Hematopoietic multipotent progenitor cell treated with erythropoietin and hydrocortisone succinate and interleukin-3 and kit ligand, for 6 days (in vitro differentiated cells): ENCODE measurements at places on chromosomes 11 and 22.

DNA sequence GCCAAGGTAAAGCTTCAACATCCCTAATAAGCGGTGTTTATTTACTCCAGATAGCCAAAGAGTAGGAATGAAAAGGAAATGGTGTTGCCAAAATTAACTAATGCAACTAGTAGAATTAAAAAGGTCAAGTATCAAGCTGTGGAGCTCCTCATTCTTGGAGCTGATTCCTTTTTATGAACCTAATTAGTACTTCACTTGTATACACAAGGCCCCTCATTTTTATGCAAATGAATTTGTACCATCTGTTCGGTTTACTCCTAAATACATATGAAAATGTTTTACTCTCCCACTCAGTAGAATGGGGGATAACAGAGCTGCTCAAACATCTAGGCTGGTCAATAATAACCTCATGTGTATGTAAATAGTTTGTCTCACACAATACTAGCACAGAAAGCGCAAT is 426.4 kb upstream of the LUZP2 start:
- DNase-seq = no peak

- no peak for DNase-seq
These were observed 177.8 kb upstream of the NARS2 start for GRCh38 chr11:78752494-78752893.

GRCh38 chr11:44607987-44608386 is 42.5 kb downstream of the CD82 start:
- no peak for DNase-seq

GRCh38 chr22:49366437-49366836 is 461.2 kb downstream of the BRD1 start:
- no peak for DNase-seq

DNA sequence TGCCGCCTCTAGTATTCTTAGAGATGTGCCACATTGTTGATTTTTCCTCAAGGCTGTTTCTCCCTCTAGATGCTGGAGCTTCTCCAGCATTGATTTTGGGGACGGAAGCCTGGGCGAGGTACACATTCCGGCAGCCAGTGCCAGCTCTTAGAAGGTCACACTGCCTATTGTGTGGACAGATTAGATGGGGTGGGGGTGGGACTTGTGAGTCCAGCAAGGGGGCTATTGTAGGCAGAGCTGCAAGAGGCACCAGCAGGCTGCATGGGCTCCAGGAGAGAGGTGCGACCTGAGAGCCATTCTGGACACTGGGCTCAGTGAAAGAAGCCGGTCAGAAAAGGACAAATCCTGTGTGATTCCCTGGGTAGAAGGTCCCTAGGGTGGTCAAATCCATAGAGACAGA is 12.4 kb downstream of the C11orf21 start:
- DNase-seq = no peak

DNA sequence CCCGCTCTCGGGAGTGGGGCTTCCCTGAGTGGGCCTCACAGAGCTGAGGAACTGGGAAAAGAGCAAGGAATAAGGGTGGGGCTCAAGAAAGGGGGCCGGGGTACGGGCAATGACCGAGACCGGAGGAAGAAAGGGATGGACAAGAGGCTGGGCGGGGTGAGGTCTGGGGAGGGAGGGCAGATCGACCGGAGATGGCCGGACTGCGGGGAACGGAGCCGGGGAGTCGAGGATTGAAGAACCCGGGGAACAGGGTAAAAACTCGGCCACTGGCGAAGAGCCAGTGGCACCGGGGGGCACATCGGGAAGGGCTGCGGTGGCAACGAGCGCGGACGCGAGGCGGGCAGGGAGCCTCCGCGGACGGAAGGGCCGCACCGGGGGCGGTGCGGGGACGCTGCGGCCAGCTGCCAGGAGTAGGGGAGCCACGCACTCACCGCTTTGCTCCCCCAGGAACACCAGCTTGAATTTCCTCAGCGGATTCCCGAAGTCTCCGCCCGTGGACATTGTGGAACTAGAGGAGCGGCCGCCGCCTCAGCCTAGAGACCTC is 667 bp downstream of the RAB6A start:
- DNase-seq = peak; percentile 27

GRCh38 chr11:70437111-70437784 is 38.9 kb downstream of the CTTN start:
- DNase-seq = no peak

- no peak for DNase-seq
These were observed 42.5 kb upstream of the SUSD2 start for GRCh38 chr22:24138649-24139420.

GRCh38 chr22:27876684-27877083 is 42.4 kb downstream of the PITPNB start:
- no peak for DNase-seq

DNA sequence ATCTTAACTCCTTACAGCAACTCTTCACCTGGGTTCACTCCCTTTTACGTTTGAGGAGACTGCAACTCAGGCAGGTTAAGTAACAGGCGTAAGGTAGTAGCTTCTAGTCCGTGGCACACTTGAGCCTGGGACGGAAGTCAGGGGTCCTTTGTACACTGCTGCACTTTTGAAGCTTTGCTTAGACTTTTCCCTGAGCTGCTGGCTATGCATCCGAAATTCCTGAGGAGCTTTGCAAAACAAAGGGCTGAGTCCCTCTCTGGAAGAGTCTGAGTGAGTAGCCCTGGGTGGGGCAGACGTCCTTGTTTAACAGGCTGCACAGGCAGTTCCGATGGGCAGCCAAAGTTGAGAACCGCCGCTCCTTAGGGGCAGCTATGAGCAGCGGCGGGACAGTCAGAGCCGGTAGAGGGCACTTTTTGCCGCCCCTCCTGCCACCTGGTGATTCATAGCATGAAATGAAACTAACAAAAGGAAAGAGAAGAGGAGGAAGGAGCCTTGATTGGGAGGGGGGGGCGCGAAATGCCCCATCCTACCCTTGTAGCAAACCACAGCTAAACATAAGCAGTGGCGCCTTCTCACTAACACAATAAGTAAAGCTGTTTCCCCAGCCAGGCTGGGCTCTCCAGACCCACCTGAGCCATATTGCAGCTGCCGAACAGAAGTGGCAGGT is 1.4 kb downstream of the TMEM109 start:
- DNase-seq = peak; percentile 82

DNA sequence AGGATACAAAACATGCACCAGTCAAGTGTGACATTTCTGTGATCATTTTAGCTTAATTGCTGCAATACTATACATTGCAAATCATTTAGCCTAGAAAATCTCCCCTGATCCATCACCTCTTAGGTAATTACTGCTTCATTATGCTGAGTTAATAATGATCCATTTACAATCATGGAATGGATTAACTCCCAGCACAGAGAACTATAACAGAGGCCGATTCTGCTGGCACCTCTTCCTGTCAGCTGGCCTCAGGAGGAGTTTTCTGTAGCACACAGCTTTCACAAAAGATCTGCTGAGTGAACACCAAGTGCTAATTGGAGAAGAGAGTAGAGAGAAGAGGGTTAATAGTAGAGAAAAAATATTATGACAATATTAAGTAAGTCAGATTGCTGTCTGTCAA is 591.8 kb upstream of the KIRREL3 start:
- no peak for DNase-seq

DNA sequence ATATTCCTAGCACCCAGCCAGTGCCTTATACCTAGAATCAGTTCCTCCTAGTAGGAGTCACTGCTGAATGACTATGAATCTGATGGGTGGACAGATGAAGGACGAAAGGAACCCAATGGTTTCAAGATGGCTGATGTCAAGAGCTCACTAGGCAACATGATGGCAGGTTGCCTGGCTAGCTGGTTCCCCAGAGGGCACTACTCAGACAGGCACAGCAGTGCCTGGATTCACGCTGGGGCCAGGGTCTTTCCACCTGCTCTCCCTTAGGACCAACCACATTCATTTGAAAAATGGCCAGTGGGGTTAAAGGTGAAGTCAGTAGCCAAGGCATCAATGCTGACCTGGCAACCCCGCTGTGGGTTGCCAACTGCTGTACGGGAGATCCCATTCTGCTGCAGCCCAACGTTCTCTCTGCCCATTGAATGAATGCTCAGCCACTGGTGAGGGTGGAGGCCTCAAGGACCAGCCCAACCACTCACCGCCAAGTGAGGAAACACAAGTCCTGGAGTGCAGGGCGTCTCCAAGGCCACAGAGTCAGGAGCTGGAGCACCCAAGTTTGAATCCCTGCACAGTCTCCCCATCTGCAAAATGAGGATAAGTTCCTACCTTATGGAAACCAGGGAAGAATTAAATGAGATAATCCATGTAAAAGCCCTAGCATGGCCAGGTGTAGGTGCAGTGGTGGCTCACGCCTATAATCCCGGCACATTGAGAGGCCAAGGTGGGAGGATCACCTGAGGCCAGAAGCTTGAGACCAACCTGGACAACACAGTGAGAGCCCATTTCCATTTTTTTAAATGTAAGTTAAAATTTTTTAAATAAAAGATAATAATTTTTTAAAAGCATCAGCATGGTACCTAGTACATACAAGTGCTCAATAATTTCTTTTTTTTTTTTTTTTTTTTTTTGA is 12.4 kb downstream of the MYH9 start:
- DNase-seq = no peak

DNA sequence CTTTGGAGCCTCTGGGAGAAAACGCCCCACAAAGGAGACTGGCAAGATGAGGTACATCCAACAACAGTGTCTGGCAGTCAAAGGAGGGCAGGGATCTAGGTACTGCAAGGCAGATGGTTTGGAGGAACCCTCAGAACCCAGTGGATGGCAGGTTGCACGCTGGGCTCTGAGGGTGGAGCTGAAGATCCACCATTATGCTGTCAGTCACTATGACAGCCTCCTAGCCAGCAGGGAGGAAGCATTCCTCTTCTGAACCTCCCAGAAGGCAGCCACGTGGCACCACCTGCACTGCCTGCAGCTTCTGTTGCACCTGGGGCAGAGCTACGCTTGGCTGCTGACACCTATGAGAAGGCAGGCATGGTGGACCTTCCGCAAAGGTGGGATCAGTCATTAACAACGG is 40.2 kb downstream of the HTR3A start:
- DNase-seq = no peak

DNA sequence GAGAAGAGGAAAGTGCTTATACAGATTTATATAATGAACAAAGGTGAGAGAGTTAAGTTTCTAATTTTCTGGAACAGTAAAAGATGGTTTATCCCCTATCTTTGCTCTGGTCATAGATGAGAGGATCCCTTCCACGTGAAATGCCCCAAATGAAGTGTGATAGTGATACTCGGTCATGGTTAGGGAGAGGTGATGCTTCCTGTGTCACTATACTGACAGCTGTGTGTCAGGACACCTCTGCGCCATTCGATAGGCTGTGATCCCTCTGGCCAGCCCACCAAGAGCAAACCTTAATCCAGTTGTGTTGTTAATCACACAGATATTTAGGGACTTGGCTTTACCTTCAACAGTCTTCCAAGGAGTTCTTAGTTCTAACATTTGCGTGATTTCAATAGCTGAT is 57.7 kb downstream of the NCAM1 start:
- DNase-seq = no peak

GRCh38 chr11:103029401-103029800 is 62.6 kb downstream of the DCUN1D5 start:
- DNase-seq = no peak

- no peak for DNase-seq
These were observed 51.6 kb downstream of the TBC1D22A start for GRCh38 chr22:46813816-46814597.

DNA sequence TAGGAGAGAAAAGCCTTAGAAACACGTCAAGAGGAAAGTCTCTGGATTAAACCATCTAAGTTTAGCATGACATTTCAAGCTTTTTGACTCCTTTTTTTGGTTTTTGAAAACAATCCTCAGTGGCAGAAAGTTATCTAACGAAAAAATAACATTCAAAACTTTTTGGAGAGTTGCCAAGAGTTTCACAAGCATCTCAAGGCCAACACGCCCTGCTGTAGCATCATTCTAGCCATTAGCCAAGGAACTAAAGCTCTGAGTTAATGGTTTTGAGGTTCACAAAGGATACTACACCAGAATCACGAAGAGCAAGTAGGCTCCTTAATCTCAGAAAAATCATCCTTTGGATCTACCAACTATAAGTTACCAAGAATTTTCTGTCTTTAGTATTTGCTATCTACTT is 94.8 kb downstream of the PICALM start:
- peak; percentile 63 for DNase-seq

DNA sequence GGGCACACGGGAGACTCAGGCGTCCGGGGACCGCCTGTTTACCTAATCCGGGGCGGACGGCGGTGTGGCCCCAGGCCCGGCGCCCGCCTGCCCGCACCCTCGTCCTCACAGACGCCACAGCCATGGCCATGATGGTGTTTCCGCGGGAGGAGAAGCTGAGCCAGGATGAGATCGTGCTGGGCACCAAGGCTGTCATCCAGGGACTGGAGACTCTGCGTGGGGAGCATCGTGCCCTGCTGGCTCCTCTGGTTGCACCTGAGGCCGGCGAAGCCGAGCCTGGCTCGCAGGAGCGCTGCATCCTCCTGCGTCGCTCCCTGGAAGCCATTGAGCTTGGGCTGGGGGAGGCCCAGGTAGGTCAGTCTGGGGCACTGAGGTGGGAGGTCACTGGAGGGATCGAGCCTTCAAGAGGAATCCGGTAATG is 10.0 kb upstream of the RAB1B start:
- DNase-seq = no peak

DNA sequence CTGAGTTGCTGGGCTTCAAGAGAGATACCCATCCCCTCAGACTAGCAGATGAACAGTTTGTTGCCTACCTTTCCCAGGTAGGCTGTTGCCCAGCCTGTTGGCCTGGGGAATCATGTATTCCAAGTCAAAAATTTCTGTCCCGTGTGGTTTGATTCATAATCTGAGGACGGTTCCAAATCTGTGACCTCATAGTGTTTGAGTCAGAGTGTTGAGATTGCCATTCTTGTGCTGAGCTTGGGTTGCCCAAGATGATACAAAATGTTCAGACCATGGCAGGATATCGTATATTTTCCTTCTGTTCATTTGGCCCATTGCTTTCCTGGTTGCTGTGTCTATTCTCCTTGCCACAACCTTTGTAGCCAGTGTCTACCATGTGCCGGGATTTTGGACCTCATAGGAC is 64.3 kb downstream of the CYB5R2 start:
- DNase-seq = no peak

DNA sequence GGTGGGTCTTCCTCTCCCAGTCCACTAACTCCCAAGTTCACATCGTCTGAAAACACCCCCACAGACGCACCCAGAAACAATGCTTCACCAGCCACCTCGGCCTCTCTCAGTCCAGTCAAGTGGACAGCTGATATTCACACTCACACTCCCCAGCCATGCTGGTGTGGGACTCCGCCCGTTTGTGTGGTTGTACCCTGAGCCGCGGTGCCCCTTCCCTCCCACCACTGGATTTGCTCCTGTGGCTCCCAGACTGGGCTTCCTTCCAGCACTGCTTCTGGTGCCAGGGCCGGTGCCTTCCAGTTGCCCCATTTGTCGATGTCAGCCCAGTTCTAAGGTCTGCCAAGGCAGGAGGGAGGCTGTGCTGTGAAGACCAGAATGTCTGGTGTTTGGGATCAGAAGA is 37.9 kb upstream of the PLET1 start:
- DNase-seq = peak; percentile 73

DNA sequence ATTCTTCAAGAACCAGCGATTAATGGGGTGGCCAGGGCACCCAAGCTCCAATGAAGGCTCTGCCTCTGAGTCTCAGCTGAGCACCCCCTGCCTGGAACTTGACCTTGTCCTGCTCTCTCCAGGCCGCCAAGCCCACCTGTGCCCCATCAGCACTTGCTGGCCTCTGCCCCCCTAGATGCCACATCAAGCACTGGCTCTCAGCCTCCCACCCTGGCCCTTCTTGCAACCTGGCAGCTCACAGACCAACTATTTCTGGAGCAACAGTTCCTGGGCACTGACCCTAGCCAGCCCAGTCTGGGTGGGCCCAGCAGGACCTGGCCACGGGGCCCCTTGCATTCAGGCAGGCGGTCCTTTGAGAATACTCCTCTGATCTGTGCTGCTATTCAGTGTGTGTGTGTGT is 98.8 kb upstream of the PITPNB start:
- no peak for DNase-seq

- no peak for DNase-seq
These were observed 43.3 kb downstream of the CYB5R2 start for GRCh38 chr11:7630002-7630401.
